ENCODE measurements at places on chromosomes 3 and 15.

DNA sequence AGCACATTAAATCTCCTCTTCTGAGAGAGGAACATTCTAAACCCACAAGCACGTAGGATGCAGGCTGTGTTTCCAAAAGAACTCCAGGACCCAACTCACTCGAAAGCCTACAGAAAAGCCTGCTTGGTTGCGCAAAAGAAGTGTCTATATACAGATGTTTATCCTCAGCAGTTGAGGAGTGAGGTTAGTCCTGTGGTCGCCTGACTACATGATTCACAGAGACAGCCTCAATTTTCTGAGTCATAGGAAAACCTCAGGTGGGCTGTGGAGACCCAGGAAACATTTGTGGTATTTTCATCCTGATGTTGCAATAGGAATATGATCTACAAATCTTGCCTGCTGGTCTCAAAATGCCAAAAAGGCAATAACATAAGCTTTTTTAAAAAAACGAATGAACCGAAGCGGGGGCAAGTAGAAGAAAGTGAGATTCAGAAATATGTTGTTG is 183.8 kb upstream of the THRB start:
- no peak for DNase-seq

DNA sequence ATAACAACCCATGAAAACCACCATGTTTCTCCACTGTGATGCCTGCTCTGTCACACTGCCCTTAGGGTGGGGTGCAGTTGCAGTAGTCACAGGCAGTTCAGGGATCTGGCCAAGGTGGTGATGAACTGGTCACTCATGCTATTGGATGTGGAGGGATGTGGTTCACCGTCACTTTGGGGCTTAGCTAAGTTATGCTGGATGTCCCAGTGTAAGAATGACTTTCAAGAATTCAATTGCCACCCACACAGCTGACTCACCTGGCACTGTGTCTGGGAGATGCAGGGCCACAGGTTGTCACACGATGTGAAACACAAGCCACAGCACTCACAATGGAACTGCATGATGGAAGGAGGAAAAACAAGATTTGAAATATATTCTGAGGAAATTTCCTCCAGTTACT is 146.1 kb upstream of the CTNNB1 start:
- DNase-seq, result no peak

DNA sequence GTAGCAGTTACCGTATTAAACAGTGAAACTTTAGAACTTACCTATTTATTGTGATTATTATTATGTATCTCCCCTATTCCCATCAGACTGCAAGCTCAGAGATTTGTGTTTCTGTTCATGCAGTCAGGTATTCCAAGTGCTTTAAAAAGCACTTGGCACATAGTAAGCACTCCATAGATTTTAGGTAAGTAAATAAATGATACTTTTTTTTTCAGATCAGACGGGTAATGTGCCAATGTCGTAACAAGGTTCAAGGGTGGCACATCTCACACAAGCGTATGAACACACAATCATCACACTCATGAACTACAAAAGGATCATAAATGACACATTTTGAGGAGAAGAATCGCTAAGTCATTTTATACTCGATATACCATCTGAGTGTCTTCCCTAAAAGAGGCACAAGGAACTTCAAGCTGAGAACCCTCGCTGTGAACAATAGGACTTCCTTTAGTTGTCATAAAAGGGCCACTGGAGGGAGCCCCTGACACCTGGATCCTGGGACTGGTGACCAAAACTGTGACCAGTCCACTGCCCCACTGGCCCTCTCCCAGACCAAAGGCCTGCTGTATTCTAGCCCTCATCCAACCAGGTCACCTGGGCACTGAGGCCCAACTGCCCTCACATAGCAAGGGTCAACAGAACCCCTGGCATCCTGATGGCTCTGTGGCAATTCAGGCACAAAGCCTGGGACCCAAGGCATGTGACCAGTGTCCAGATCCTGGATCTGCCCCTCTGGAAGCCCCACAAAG is 32.1 kb downstream of the KIF9 start:
- DNase-seq, result peak; percentile 46

DNA sequence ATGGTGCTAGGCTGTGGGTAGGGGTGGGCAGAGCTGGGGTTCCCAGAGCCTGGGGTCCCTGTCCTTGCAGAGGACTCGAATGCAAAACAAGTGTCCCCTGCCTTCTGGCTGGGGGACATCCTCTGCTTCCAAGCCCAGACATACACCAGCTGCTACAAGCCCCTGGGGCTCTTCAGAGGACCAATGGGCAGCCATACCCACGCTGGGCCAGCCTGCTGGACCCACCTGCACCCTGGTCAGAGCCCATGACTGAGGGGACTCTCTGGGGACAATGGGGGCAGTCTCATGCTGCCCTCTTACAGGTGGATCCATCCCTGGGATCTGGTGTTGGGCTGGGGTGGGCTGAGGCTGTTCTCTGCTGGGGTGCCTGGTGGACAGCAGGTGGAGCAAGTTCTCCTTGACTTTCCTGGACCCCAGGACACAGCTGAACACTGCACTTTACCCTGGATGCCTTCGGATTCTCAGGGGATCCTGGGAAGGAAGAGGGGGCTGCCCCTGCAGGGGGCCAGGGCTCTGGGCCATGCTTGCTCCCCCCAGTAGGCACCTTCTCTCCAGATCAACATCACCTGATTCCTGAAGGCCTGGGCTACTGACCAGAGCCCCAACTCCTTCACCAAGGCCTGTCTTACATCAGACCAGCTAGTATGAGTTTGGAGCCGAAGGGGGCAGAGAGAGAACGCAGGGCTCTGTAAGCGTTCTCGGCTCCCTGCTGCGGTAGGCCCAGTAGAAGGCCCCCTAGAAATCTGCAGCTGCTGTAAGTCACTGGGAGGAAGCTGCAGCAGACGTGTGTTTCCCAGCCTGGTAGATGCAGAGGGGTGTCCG is 7.2 kb upstream of the COMMD4 start:
- no peak for DNase-seq

DNA sequence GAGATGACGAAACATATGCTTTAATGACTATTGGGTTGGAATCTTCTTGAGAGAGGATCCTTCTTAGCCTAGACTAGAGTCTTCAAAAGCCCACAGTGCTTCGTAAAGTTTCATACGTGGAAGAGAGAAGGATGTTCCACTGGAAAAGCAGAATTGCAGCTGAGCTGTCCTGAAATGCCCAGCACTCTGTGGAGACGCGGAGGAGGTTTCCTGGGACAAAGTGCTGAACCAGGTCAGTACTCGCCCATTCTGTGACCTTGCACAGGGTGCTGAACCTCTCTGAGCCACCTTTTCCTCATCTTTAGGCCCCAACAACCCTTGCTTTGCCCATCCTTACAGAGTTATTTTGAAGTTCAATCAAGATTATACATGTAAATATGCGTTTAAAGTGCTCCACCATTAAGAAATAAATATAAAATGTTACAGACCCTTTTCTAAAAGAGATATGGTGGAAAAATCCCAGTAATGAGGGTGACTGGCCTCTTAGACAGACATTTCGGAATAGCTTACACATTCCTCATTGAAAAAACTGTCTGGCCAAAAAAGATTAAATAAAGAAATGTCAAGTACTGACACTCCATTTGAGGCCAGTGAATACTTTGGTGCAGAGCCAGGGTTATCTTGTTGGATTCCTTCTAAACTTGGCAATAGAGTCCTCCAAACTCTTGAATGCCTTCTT is 4.2 kb upstream of the MAGEF1 start:
- DNase-seq, result no peak

DNA sequence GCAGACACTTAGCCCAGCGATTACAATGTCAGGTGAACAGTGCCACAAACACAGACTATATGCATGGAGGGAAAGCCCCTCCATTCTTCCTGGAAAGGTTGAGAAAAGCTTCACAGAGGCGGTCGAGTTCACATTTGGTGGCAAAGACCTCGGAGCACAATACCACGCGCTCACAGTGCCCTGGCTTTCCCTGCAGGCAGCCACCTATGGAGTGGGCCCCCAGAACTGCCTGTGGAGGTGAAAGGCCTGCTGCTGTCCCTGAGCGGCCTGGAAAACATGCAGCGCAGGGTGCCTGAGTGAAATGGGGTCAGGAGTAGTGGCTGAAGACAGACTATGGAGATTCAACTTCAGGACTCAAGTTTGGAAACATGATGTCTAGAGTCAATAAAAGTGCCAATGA is 26.9 kb downstream of the PDIA5 start:
- DNase-seq, result no peak

GRCh38 chr3:184823990-184824389 is 12.0 kb downstream of the VPS8 start:
- no peak for DNase-seq

DNA sequence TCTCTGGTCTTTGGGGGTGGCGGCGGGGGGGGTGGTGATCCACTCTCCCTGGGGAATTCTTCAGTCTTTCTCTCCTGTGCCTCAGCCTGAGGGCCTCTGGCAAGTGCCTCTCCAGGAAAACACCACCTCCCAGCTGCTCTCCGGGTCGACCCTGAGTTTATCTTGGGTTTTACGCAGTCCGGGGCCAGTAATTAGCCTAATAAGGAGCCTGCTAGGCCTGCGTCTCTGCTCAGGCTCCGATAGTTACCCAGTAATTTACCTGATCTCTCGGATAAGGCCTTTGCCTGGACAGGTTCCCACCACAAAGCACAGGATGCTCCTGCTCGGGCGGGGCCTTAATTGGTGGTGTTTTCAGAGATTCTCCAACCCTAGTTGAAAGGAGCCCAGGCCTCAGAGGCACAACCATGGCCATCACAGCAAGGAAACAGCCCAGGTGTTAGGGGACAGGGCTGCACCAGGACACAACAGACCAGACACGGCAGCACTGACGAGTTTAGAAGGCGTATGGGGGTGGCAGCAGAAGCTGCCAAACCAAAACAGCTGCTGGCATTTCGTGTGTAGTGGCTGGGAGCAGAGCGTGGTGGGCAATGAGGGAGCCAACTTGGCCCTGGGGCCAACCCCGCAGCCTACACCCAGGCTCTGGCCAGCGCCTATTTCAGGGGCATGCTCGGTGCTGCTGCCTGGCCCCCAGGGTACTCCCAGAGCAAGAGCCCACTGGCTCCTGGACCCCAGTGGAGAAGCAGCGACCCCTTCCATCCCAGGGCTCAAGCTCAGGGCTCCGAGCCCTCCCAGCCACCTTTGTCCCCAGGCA is 71.4 kb downstream of the KLF13 start:
- DNase-seq, result no peak

DNA sequence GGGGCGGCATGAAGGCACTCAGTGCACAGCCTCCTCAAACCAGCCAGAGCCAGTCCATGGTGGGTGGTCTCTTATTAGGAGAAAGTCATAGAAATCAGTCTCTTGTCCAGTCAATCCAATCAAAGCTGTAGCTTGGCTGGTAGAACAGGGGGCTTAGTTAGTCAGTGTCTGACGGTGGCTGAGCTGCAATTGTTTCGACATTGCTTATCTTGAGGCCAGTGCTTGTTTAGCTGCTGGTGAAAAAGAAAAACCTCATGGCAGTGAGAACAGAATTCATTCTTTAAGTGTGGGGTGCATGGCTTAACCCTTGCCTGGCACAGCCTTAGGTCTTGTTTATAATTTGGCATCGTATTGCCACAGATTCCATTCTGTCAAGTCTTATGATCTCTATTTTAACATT is 53.9 kb downstream of the FGD5 start:
- no peak for DNase-seq

DNA sequence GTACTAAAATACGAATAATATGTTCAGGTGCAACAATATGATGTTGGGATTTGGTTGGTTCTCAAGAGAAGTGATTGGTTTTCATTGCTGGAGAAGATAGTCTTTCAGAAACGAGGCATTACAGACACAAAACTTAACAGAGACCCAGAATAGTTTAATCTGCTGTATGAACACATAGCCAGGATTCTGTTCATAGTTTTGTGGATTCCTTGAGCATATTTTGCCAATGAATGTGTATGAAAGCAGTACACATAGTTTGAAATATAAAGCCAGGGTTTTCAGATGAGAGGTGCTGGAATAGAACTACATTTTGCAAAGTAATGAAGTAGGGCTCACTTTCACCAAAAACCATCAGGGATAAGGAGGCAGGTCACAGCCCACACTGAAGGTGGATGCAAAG is 5.7 kb upstream of the MCTP2 start:
- DNase-seq, result no peak

DNA sequence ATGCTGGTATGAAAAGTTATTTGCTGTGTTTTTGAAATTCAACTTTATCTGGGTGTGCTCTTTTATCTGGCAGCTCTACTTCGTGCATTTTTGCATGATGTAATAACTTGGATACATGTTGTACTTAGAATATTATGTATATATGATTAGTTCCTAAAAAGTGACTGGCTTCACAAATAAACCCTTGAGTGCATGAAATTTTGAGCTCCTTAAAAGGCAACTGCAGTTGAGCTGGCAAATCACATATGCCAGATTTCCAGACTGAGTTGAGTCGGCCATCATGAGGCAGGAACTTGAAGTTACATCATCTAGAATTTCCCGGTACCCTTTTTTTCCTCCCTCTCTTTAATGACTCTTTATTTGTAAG is 162.5 kb downstream of the FNDC3B start:
- DNase-seq, result no peak

GRCh38 chr3:40845447-40845846 is 320.7 kb downstream of the ZNF621 start:
- no peak for DNase-seq

GRCh38 chr15:70880781-70881180 is 11.5 kb downstream of the THAP10 start:
- DNase-seq, result no peak

DNA sequence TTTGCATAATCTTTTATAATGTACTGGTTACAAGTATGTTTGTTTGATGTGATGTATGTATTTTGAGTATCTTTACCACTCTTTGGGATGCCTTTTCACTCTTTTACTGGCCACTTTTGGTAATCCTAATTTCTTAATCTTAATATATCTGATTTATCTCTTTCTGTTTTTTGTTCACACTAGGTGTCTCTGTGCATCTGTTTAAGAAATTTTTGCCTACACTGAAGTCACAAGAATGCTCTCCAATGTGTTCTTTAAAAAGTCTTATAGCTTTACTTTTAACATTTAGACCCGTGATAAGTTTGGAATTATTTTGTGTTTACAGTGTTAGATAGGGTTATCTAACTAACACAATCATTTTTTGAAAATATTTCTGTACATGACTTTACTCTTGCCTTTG is 659.1 kb downstream of the SI start:
- no peak for DNase-seq

GRCh38 chr3:64144241-64144900 is 80.9 kb downstream of the PRICKLE2 start:
- no peak for DNase-seq

- no peak for DNase-seq
Observed at GRCh38 chr15:52445553-52445952, 83.1 kb downstream of the MYO5A start.

DNA sequence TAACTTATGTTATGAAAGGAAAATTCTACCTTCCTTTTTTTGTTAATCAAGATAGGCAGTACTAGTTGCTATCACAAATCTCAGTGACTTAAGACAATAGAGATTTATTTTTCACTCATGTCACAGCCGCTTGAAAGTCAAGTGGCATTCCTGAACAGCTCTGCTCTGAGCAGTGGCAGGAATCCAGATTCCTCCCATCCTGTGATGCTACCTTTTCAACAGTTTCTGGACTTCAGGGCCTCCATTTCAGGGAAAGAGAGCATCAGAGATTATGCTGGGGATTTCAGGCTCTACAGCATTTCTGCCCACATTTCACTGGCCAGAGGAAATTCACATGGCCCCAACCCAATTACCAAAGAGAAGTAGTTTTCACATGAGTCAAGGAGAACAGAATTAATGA is 83.4 kb downstream of the IL1RAP start:
- no peak for DNase-seq

GRCh38 chr3:54014067-54014466 is 108.3 kb upstream of the CACNA2D3 start:
- DNase-seq, result no peak
